ENCODE measurements at places on chromosomes 12 and 14. TPM values are rescaled to one million over a fixed set of nuclear protein-coding genes. Genes with fewer than 3 reads are reported as not detected.
A peak's percentile ranks its signal among the peaks of the same experiment; 100 is the strongest.

DNA sequence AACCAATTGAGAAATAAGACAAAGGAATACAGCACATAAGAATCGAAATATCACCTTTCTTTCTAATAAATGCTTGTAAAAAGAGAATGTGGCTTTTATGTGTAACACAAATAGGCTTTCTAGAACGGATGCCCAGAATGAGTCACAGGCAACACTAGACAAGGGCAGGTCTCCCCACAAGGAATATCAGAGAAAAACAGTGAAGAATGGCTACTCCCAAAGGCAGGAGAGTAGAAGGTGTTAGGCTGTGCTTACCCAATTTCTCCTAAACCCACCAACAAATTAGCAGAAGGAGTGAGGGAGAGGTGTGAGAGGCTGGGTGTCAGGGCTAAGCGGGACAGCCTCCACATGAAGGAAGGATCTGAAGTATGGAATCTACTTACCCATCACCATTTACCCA, 55.2 kb downstream of the GALNT4 start:
- no peak for DNase-seq

DNA sequence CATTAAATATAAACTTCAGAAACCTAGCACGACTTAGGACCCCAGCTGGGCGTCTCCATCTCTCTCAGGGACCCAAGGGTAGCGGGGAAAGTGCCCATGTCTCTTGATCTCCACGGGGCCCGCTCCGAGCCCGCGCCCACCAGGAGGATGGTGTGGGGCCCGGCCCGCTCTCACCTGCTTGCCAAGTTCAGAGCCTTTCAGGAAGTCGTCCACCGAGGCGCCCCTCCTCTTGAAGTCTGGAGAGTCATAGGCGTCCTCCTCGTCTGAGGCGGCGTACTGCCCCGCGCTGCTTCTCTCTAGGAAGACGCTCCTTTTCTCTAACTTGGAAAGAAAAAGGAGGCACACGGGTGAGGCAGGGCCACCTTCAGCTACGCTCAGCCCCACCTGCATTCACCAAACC, 96.9 kb downstream of the PIWIL1 start:
- no peak for DNase-seq

The PLEKHA5 gene
- polyA plus RNA-seq = 19.5 TPM

DNA sequence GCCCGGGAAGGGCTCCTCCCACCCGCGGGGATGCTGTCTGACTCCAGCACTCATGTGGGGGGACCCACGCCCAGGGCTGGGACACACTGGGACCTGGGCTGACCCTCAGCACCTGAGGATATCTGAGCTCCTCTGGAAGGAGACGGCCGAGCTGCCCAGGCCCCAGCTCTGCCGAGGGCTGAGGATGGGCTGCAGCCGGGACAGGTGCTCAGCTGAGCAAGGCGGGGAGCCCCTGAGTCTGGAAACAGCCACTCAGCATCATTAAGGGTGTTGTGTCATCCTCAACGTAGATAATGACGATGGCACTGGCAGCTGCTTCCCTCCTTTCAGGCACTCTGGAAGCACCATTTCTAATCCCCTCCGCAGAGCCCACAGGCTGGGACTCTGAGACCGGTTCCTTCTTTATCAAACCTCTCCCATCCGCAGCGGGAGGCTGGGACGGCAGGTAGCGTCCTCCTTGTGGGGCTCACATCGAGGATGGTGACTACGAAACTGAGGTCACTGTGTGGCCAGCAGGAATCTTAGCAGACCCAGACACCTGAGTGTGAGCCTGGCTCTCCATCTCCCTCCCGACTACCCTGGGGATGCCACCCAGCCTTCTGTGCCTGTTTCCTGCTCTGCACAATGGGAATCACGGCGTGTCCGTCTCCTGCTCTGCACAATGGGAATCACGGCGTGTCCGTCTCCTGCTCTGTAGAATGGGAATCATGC, 26.7 kb upstream of the SFSWAP start:
- no peak for DNase-seq

DNA sequence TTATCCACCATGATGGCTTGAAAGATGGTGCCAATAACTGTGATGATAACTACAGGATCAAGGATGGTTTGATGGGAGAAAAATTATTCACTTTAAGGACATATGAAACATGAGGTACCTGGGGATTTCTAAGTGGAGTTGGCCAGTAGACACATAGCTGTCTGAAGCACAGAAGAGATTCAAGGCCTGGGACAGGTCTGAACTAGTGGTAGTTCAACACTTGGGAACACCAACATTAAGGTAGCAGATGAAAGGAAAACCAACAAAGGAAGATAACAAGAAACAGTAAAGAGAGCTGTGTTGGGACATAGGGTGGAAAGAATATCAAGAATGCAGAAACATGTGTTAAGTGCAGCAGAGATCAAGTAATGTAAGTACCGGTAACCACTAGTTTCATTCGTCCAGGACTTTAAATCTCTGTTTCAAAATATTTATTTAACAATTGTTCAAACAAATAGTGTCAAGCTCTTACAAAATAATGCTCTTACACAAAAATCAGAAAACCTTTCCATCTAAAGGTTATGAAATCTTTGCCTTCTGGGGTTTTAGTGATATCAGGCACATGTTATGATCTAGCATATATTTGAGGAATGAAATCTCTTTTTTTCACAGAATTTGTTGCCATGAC, 104.7 kb downstream of the ST8SIA1 start:
- no peak for DNase-seq

DNA sequence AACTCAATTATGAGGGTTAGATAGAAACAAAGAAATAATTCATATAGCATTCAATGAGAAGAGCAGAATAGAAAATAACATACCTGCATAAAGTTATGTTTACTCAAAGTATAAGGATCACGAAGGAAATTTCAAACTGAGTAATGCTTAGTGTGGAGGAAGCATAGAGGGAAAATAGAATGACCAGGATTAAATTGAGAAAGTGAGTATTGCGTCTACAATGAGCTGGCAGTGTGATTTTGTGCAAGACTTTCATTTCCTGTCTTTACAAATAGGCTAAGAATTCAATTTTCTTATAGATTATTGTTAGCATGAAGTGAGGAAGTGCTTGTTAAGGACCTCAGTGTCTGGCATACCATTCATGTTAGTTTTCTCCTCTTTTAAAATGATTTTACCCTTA, 12.0 kb downstream of the ADGRD1 start:
- DNase-seq = no peak

The KRT73 gene
- not detected for polyA plus RNA-seq

GRCh38 chr14:72812292-72812851, 81.5 kb downstream of the DPF3 start:
- no peak for DNase-seq

The TGM1 gene
- 0.97 TPM for polyA plus RNA-seq

DNA sequence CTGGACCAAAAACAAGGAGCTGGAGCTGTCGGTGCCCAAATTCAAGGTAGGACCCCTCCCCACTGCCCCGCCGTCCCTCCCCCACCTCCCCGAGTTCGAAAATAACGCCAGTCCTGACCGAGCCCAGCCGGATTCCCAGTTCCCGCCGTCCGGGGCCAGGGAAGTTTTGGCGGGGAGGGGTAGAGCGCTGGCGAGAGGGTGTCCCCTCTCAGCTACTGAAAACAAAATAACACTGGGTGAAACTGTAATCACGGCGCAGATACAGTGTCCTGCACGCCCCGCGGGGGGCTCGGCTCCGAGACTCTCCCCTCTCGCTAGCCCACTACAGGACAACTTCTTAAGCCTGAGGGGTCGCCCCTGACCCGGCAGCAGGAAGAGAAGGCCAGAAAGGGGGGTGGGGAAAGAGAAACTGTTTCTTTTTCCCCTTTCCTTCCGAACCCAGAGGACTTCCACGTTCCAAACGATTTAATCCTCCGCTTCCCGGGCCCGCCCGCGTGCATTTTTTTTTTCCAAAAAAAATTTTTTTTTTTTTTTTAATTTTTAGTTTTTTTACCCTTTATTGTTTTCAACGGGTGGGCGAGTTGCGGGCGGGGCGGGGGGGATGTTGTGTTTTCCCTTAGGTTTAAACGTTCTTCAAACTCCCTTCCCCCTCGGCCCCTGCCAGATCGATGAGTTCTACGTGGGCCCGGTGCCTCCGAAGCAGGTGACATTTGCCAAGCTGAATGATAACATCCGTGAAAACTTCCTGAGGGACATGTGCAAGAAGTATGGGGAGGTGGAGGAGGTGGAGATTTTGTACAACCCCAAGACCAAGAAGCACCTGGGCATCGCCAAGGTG, 1.6 kb downstream of the SETD1B start:
- no peak for DNase-seq

- no peak for DNase-seq
These were observed at the start of gene RAB15 for GRCh38 chr14:64971943-64972791. Gene RAB15, minus strand, starts transcription at chr14:64972336. Its CDS starts 260 bp downstream, at chr14:64972076.

- DNase-seq = no peak
These were observed 827.8 kb downstream of the DIO2 start for GRCh38 chr14:79383475-79383874.

The LUM gene
- polyA plus RNA-seq = 236 TPM

GRCh38 chr12:123659996-123660727, 10.8 kb upstream of the TCTN2 start:
- peak; percentile 34 for DNase-seq
